NCI-H1417 treated with DMSO at 0.1 percent for 48 hours (cell line): ENCODE measurements at places on chromosomes 5 and 9.

DNA sequence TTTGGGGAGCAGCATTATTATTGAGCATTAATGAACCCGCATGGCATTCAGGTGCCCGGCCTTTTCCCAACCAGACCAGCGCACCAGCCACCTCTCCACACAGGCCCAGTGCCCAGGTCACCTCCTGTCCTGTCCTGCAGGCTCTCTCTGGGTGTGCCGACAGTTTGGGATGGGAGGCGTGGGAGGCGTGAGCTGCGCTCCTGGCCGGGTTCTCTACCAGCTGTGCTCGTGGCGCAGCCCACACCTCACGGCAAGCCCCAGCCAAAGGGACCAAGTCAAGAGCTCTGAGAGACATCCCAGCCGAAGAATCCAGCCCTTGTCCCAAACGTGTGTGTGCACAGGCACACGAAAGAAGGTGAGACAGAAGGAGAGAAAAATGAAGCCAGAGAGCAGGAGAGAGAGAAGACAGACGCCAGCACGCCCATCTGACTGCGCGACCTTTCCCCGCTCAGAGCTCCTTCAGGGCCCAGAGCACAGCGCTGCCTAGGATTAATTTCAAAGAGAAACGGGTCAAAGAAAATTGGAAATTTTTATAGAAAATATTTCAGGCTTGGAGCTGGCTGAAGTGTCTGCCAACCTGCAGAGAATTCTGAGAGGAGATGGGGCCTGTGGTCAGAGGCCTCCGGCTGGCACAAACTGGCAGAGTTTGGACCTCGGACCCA, 81.7 kb downstream of the ADAMTS2 start:
- DNase-seq: no peak

GRCh38 chr9:29038332-29038731, 1465.1 kb upstream of the C9orf72 start:
- no peak for DNase-seq

DNA sequence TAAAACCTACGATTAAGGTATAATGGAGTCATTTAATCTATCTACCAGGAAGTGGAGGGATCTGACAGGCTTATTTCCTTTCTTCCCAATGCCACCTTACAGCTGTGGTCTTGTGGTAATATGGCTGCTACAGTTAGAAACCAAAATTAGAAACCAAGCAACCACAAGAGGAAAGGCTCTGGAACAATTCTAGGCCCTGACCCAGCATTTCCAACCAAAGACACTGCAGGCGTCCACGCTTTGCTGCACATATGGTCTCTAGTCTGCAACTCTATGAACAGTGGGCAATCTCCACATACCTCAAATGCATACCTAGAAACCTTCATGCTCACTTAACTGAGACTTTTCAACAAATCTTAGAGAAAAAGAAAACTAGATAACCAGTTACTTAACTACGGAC, 339.1 kb downstream of the NFIB start:
- DNase-seq: no peak

- DNase-seq: no peak
Observed at GRCh38 chr9:114370968-114371320, 16.8 kb downstream of the AKNA start.

GRCh38 chr5:152499814-152500535, 94.9 kb upstream of the NMUR2 start:
- DNase-seq: no peak

DNA sequence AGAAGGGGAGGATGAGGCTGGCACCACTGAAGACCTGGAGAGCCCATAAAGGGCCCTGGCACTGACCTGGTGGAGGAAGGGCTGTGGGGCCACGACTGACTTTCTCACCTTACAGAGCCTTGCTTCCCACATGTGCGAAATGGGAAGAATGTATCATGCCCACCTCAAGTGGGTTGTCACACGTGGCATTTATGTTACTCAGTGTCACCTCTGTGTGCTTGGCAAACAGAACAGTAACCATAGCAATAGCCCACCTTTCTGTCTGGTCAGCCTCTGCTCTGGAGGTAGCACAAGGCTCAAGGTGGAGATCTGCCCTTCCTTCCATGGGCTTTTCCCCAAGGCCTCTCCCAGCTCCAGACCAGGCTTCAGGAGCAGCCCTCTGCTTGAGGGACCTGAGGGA, 16.7 kb downstream of the TCF7 start:
- no peak for DNase-seq

GRCh38 chr5:138650196-138650595, 75.0 kb upstream of the HSPA9 start:
- DNase-seq: no peak

- no peak for DNase-seq
Observed at GRCh38 chr9:110895147-110895905, 142.9 kb downstream of the LPAR1 start.

- DNase-seq: no peak
Observed at GRCh38 chr5:14915291-14915952, 43.8 kb upstream of the ANKH start.

DNA sequence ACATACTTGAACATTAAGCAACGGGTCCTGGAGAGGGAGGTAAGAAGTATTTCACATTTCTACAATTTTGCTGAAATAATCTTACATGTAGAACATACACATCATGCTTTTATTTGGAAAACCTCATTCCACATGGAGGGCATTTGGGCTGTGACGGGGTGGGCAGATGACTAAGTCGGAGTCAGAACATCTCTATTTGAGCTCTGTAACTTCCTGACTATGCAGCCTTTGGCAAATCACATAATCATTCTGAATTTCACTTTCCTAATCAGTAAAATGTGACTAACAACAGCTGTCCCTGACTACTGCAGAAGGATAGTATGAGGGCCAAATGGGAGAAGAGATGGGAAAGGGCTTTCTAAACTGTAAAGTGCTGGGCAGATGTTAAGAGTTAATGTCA, 17.1 kb upstream of the IL6ST start:
- DNase-seq: no peak

- DNase-seq: no peak
Observed at GRCh38 chr5:150579462-150580400, 60.7 kb upstream of the SYNPO start.
